ENCODE measurements at places on chromosomes 13 and 19.

GRCh38 chr13:71137101-71137500, 729.9 kb downstream of the DACH1 start:
- DNase-seq: no peak

- no peak for DNase-seq
These were observed 5.0 kb downstream of the FOSB start for GRCh38 chr19:45472563-45473366.

GRCh38 chr19:14582894-14583340, at the start of gene CLEC17A:
Gene CLEC17A (plus strand): TSS chr19:14583084. CDS start chr19:14583161, 77 bp downstream.
- no peak for DNase-seq

DNA sequence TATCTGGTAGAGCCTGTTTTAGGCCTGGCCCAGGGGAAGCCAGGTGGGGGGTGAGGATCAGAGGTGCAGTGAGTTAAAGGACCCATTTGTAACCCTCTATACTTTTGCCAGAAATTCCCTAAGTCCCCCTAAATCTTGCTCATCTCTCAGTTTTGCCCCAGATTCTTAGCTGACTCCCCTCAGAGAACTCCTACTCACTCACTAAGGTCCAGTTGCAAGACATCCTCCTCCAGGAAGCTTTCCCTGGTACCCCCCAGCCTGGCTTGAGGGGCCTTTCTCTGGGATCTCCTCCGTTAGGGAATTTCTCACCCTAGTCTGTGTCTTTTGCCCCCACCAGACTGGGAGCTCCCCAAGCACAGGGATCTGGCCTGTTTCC, 1.9 kb downstream of the TSKS start:
- DNase-seq: no peak

GRCh38 chr13:77339408-77339807, 12.5 kb upstream of the MYCBP2 start:
- DNase-seq: no peak

DNA sequence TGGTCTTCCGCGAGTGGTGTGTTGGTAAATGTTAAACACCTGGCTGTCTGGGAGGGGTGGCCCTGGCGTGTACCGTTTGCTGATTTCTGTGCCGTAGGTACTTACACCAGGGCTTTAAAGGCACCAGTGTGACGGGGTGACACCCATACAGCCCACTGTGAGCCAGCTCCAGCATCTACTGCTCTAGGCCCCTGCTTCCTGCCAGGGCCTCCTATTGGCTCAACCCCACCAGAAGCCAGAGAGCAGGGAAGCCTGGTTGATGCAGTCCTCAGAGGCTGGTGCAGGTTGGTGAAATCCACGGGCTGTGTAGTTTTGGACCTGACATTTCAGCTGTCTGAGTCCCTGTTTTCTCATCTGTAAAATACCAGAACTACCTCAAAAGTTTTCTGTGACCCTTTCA, 30.4 kb downstream of the ARHGEF7 start:
- no peak for DNase-seq

GRCh38 chr13:74027161-74027779, 106.9 kb downstream of the KLF12 start:
- DNase-seq: no peak

DNA sequence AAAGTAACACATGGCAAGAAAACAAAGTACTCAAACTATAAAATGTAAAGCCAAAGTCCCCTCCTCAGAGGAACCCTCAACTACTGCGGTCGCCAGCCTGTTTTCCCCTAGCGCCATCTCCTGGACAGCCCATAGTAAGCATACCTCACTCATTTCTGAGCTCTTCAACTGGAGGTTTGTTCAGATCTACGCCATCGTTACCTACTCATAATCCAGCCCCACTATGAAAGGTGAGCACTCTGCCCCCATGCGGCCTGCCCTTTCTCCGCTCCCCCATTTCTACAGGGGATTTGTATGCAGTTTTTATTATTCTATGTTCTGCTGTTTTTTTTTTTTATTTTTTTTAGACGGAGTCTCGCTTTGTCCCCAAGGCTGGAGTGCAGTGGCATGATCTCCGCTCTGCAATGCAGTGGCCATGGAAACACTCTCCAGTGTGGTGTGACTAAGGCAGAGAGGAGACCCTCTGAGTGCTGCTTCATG, 26.2 kb downstream of the OPA3 start:
- DNase-seq: peak; percentile 76

GRCh38 chr13:45258334-45258675, 57.5 kb upstream of the KCTD4 start:
- no peak for DNase-seq

GRCh38 chr13:20851844-20852402, 50.6 kb downstream of the XPO4 start:
- DNase-seq: no peak

- DNase-seq: no peak
These were observed 19.7 kb upstream of the ZBTB7A start for GRCh38 chr19:4086411-4086867.

DNA sequence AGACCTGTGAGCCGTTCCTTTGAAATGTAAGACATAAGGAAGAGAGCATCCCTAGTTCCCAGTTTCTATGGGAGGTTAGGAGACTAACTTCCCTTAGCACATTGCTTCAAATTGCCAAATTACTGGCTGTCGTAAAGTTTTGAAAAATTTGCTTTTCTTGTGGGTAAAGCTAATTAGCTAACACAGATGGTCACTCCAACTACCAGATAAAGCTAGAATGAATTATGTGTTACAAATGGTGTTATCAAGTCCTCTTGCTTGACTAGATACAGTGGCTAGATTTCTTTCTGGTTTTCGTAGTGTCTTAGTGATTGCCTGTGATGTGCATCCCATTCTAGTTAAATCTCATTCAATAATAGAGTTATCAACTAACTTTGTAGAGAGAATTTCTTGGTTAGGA, 416.6 kb upstream of the ATXN8OS start:
- DNase-seq: no peak

DNA sequence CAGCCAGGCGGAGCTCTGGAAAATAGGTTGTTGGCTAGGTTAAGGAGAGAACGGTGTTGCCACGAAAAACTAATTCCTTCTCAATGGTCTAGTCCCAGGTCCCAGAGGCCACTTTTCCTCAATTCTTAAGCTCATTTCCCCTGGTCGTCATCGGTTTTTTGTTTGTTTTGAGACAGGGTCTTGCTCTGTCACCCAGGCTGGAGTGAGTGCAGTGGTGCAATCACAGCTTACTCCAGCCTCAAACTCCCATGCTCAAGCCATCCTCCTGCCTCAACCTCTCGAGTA, 1.2 kb downstream of the SF3A2 start:
- DNase-seq: no peak

- DNase-seq: no peak
These were observed 16.6 kb downstream of the NCLN start for GRCh38 chr19:3202346-3202745.
